ENCODE measurements at places on chromosomes 3 and 15.

DNA sequence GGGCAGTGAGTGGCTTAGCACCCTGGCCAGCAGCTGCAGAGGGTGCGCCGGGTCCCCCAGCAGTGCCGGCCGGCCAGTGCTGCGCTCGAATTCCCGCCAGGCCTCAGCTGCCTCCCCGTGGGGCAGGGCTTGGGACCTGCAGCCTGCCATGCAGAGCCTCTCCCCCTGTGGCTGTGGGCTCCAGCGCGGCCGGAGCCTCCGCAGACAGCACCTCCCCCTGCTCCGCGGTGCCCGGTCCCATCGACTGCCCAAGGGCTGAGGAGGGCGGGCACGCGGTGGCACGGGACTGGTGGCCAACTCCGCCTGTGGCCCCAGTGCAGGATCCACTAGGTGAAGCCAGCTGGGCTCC lies 386.3 kb downstream of the CNTN4 start:
- no peak for DNase-seq

DNA sequence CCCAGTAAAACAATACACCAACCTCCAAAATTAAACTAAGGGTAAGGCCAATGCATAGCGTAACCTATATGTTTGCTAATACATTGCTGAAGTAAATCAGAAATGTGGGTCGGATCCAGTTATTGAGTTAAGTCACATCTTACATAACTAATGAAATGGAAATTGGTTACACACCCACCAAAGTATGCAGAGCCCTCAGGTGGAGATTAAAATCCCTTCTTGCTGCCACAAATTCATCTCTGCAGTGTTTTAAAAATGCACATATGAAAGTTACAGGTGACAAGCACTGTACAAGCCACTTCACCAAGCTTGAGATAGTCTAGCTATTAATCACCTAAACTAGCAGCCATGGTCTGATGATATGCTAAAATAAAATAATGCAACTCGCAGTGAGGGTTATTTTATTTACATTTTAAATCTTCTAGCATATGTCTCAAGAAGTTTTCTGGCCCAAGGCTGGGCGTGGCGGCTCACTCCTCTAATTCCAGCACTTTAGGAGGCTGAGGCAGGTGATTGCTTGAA lies 130.6 kb downstream of the AQP9 start:
- no peak for DNase-seq

- DNase-seq, result no peak
Measured at GRCh38 chr3:159672728-159673688, 315.6 kb upstream of the IL12A start.

DNA sequence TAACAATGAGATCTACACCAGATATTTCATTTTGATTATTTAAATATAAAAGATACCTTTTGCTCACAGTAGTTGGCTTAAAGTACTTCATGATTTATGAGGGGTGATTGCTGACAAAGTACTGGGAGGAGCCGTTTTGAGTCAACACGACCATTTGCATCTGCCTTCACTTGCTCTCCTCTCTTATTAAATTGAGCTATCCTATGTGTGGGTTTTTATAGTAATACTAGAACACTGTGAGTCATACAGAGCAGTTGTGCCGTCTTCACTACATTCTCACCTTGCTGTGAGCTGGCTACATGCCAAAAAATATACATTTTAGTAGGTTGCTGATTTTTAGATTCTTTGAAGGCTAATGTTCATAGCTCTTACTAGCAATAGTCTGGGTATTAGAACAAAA lies 161.2 kb downstream of the ALCAM start:
- DNase-seq, result no peak

GRCh38 chr3:20683910-20684309 lies 497.9 kb upstream of the SGO1 start:
- no peak for DNase-seq

GRCh38 chr3:108588601-108589000 lies 637 bp downstream of the CIP2A start:
- DNase-seq, result peak; percentile 53

DNA sequence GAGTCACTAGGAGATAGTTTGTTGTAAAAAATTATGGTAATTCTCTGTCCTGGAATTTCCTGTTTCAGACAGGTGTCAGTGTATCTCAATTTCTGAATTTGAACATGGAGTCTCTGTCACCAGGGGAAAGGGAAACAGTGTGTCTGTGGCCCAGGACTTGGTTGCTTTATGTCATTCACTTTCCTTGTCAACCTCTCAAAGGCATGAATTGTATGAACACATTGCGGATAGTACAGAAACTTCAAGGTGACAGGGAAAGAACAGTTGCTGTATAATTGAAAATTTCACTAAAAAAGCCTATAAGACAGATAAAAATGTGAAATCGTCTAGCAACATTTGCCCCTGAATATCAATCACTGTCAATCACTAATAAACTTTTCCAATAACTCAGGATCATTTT lies 175.0 kb upstream of the DPH6 start:
- DNase-seq, result no peak

- DNase-seq, result no peak
Measured at GRCh38 chr3:181425074-181425473, 286.7 kb upstream of the SOX2 start.

GRCh38 chr15:100311833-100312476 lies 29.8 kb downstream of the ADAMTS17 start:
- no peak for DNase-seq

DNA sequence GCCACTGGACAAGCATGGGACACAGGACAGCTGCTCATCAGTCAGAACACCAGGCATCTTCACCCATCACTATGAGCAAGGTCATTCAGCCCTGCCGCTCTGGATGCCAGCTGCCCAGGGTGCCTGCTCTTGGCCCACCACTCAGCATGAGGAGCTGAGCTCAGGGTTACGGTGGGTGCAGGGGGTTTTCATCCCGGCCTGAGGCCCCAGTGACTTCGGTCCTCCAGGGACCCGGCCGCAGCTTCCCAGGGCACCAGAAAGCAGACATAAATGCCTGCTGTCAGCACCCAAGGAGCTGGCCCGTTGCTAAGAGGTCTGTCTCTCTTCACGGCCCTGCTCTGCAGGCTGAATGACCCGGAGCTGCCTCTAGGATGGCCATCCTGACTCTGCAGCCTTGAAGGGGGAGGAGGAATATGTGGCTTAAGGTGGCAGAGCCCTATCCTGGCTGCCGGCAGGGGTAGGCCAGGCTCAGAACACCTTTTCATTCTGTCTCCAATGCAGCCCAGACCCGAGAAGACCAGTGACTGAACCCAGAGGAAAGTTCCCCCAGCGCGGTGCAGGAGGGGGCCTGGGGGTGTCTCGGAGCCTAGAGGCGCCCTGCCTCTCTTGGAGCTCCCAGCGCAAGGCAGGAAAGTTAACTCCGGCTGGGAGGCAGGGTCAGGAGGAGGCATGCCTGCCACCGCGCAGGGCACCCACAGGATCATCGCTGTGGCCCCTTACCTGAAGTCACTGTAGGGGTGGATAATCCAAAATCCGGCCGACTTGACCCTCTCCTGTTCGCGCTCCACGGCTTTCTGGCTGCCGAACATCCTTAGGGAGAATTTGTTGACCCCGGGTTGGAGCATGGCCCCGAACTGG lies 1.8 kb downstream of the HCN4 start:
- no peak for DNase-seq

DNA sequence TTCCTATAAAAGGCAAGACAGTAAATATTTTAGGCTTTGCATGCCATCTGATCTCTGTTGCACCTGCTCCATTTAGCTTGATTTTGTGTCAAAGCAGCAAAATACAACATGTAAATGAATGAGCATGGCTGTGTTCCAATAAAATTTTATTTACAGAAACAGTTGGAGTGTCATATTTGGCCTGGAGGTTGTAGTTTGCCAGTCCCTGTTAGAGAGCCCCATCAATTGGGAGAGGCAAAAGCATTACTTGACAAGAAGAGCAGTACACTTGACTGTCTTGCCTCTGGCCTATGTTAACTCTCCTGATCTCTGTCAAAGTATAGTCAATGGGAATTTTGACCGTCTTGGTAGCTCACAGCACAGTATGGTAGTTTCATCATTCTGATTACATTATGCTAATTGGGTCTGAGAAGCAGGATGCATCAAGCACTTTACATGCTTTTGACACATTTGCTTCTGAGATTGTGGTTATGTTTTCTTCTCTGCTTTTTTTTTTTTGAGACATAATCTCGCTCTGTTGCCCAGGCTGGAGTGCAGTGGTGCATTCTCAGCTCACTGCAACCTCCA lies 35.4 kb downstream of the SLC28A2 start:
- no peak for DNase-seq

GRCh38 chr3:191412759-191413158 lies 48.2 kb upstream of the PYDC2 start:
- no peak for DNase-seq

DNA sequence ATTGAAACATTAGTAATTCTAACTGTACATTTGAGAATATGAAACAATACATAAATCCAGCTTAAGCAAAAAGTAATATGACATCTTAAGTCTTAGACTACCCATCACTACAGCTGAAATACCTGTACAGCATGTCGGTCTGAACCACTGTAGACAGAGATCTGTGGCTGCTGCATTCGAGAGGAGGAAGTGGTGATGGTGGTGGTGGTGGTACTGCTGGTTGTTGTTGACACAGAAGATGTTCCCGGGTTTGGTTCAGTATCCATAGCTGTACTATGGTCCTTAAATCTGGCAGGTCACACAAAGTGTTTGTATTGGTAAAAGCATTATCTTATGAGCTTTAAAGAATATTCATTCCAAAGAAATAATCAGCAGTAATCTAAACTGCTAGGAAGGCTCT lies 2.9 kb downstream of the PHC3 start:
- peak; percentile 32 for DNase-seq

- DNase-seq, result no peak
Measured at GRCh38 chr3:106401666-106402490, 533.1 kb upstream of the CBLB start.

GRCh38 chr3:110393941-110394340 lies 677.7 kb upstream of the NECTIN3 start:
- no peak for DNase-seq

DNA sequence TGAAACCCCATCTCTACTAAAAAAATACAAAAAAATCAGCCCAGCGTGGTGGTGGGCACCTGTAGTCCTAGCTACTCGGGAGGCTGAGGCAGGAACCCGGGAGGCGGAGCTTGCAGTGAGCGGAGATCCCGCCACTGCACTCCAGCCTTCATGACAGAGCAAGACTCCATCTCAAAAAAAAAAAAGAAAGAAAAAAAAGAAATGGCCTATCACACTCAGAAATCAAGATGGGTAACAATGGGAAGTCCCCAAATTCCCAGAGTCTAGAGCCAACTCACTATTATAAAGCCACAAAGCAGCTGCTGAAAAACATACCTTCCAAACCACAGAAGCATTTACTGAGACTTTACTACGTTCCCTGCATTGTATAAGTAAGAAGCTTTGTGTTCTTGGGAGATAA lies 7.5 kb downstream of the HDGFL3 start:
- no peak for DNase-seq

GRCh38 chr15:40763801-40764628 lies at the start of gene GCHFR:
Gene GCHFR, plus strand, starts transcription at chr15:40764068. Its CDS starts 113 bp downstream, at chr15:40764181.
- peak; percentile 80 for DNase-seq

DNA sequence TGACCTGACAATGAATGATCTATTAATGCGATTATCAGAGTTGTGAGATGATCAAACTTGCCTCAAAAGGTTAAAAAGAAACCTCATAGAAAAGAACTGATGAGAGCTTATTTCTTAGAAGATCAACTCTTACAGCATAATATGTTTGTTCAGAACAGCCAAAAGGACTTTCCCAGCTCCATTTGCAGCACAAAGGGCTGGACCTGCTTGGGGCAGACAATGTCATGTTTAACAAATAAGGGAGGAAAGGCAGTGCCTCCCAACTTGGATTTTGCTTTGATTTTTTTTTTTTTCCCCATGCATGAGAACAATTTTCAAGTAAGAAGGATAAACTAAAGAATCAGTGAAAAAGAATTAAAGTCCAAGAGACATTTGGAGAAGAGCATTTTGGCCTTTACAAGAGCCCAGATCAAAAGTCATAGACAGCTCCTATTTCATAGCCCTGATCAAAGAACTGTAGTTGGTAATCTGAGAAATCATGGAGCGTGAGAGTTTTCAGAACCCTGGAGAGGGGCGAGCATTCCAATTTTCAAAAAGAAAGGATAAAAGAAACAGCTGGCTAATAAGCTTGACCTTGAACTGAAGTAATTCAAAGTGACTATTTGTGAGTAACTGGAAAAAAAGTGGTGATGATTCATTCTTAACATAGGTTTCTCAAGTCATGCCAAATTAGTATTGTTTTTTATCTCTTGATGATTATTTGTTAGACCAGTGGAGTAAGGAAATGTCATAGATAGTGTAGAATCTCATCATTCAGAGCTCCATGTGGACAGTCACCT lies 136.0 kb upstream of the CFAP20DC start:
- no peak for DNase-seq

DNA sequence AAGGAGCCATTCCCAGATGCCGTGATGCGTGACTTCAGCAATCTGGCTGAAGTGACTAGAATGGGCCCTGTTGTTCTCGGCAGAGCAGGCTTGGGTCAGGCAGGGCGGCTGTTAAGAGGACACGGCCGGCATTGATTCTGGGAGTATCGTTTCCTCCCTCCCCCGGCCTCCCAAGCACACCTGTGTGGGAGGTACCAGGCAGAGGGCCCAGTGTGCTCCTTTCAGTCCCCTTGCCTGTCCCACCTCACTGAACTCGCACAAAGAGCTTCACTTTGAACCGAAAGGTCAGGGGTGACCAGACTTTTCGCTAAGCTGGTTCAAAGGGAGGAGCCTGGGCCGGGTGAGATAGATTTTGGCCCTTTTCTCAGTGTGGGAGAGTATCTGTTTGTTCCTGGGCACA lies 92.7 kb downstream of the CEMIP start:
- no peak for DNase-seq

DNA sequence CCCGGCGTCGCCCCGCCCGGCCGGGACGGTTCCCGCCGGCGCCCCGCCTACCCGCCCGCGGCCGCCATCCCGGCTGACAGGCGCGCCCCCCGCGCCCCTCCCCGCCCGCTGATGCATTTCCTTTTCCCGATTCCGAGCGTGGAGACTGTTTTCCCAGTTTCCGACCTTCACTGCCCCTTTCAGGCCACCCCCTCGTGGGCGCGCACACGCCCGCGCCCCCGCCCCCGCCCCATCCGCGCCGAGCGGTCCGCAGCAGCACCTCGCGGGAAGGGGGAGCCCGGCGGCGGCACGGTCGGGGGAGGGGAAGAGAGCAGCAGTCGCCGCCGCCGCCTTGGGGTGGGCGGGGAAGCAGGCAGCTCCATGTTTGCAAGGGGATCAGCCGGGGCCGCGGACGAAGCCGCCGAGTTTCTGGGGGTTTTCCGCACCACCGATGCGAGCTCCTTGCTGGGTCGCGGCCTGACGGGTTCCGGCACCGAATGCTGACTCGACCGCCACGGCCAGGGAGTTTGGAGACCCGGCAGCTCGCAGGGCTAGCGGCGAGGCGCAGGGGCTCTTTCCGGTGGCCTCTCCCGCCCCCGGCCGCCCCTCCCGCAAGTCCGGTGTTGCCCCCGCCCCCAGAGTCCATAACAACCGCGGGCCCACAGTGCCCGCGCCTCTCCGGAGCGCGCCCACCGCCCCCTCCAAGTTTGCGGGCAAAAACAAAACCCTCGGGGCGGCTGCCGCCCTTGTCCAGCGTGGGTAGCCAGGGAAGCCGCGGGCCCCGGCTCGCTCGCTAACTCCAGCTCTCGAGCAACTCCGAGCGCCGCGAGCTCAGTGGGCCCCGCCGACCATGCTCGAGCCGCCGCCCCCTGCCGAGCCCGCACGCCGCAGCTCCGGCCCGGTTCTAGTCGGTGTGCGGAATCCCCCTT lies 3.2 kb upstream of the SIN3A start:
- peak; percentile 86 for DNase-seq

- DNase-seq, result no peak
Measured at GRCh38 chr3:54125300-54125699, 2.9 kb downstream of the CACNA2D3 start.
